ENCODE measurements at places on chromosomes 5 and 9.

DNA sequence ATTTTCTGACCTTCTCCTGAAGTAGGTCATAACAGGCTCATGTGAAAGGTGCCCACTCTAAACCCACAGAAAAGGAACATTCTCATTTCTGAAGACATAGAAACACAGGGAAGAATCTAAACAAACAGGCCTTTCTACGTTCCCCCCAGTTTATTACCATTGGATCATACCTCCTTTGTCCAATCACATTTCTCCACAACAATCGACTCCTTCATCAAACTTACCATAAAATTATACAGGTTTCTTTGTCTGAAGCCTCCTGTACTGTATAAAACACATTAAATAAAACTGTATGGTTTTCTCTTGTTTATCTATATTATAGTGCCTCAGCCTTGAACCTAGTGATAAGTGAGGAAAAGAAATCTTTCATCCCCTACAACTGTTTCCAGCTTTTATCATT lies 340.7 kb downstream of the ENC1 start:
- DNase-seq = no peak

DNA sequence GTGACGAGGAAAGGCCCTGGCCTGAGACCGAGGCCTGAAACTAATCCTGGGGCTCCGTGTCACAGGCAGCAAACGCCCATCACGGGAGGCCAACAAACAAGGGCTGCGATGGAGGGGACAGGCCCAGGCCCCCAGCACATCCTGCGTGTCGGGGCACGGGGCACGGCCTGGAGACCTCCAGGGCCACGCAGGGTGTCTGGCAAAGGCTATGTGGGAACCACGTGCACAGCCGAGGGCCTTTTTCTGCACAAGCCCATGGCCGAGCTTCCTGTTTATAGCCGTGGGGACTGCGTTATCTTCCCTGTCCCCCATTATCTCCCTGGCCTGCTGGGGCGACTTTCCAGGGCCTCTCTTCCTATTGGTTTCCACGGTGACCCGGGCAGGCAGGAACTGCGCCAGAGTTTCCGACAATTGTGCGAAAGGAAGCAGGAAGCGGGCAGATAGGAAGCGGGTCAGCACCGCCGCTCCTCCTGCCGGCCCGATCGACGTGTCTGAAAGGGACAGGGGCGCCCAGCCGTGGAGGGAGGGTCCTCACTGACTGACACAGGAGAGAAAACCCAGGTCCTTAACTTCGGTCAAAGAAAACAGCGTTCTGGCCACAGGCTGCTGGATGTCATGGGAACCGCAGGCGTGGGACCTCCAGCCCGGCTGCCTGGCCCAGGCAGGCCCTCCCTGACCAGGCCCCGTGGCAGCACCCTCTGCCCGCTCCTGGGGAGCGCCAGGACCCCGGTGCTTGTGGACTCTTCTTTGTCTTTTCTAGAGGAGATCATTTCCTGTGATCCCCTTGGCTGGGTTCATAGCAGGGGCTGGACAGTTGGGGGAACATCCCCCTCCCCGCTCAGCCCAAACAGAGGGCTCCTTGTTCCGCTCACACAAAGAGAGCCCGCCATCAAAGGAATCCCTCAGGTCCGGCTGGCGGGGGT lies 29.1 kb upstream of the SEC16A start:
- no peak for DNase-seq

GRCh38 chr9:78298046-78298765 lies 1.3 kb downstream of the PSAT1 start:
- DNase-seq = no peak

- no peak for DNase-seq
Measured at GRCh38 chr5:120655828-120656435, 191.8 kb downstream of the PRR16 start.

GRCh38 chr5:109936996-109937395 lies 247.3 kb downstream of the MAN2A1 start:
- no peak for DNase-seq

GRCh38 chr5:102595332-102595731 lies 96.5 kb upstream of the SLCO6A1 start:
- no peak for DNase-seq

DNA sequence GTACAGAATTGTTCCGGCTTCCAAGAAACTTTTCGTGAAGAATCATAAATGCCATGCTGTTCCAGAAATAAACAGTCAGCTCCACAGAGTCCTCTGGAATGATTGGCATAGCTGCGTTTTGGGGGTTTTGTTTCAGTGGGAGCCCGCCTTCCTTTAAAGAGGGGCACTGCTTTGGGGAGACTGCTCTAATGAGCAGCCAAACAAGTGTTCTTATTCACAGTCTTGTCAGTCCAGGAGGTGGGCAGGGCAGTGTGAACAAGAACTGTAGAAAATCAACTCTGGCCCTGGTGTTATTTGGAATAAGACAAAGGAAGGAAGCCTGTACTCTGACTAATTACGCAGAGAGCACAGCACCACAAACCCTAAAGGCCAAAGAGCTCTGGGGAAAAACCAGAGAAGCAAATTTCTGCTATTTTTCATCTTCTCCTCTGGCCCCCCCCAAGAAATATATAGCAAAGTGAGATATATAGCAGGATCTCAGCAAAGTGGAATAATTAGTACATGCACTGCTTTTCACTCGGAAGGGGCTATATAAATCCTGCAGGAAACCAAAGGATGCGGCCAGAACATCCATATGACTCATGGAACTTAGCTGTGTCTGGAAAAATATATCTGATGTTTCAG lies 92.9 kb downstream of the GLDC start:
- DNase-seq = no peak

- no peak for DNase-seq
Measured at GRCh38 chr9:136675477-136676296, 11.6 kb downstream of the AGPAT2 start.

DNA sequence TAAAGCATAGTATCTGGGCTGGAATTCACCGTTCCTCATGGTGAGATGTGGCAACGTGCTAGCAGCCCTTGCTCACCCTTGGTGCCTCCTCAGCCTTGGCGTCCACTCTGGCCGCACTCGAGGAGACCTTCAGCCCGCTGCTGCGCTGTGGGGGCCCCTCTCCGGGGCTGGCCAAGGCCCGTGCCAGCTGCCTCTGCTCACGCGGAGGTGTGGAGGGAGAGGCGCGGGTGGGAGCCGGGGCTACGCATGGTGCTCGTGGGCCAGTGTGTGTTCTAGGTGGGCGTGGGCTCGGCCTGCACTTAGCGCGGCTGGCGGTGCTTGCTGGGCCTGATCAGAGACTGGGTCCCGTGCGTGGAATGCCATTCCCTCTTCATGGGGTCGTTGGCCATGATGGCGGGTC lies 424.2 kb downstream of the KCTD16 start:
- DNase-seq = no peak

DNA sequence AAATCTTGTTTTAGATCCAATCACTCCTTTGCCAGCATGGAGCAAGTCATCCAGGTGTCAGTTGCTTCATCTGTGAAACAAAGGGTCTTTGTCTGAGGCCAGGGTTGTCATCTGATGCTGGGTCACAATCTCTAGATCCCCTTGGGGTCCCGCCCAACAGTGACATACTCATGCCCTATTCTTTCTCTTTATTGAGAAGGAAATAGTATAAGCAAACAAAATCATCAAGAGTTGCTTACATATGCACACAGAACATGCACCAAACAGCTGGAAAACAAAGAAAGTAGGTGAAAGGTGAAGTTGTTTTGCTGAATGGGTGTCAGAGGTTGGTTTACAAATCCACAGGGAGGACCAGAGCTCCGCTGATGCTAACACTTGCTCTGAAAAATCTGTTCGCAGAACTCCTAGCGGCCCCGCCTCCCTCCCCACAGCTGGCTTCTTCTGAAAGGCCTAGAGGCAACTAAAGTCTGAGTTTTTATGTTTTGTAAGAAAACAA lies 106.1 kb upstream of the SLC44A1 start:
- no peak for DNase-seq

DNA sequence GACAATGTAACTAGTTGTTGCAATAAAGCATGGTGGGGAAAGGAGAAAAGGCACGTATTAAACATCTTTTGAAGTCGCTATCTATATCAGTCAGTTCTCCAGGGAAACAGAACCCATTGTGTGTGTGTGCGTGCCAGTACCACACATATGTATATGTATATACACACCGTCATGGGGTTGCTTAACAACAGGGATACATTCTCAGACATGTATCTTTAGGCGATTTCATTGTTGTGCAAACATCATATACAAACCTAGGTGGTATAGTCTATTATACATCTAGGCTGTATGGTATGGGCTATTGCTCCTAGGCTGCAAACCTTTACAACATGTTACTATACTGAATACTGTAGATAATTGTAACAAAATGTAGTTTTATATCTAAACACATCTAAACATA lies 2.3 kb downstream of the CDKN2B-AS1 start:
- no peak for DNase-seq

DNA sequence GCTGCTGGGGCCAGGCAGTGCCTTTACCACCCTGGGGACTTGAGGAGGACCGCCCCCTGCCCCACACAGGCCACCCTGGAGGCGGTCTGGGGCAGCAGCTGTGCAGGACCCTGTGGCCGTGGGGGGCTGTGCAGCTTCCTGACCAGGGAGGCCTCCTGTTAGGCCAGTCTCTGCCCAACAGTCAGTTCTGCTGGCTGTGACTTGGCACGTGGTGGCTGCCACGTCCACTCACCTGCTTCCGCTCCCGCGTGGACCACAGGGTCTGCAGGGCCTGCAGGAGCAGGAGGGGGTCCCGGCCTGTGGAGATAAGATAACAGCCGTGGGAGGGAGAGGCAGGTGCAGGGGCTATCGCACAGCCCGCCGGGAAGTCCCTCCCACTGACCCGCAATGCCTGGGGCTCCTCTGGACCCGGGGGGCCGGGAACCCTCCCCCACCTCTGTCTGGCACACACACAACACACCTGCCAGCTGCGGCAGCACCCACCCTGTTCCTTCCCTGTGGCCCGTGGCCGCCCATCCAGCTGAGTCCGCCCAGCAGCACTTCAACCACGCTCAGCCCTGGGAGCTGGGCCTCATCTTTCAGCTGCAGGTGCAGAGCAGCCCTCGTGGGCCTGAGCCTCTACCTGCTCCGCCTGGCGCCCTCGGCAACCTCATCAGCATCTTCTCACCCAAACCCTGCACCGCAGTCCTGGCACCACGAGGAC lies 39.7 kb downstream of the EXD3 start:
- no peak for DNase-seq

DNA sequence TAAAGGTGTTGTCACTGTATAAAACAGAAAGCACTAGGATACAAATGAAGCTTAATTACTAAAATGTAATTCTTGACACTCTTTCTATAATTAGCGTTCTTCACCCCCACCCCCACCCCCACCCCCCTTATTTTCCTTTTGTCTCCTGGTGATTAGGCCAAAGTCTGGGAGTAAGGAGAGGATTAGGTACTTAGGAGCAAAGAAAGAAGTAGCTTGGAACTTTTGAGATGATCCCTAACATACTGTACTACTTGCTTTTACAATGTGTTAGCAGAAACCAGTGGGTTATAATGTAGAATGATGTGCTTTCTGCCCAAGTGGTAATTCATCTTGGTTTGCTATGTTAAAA lies 43.8 kb downstream of the NDFIP1 start:
- no peak for DNase-seq

DNA sequence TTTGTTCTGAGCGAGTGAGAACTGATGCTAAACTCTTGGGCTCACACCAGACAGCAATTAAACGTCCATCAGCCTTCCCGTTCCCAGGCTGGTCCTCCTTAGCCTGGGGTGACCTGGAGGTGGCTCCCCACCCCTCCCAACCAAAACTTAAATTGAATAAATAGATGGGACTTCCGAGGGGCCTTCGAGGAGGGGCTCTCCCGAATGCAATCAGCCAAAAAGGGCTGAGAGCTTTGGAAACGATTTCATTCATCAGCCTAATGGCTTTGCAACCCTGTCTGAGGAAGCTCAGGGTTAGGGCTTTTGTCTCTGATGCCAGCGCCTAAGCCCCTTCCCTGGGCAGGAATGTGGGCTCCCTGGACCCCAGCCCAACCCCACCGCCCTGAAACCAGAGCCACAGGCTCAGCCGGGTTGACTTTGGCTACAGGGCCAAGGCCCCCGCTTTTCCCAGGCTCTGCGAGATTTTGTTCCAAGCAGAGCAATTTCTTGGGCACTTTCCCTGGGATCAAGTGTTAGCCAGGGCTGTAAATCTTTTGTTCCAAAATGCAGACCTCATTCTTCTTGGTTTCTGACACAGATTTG lies 29.2 kb downstream of the LHX3 start:
- no peak for DNase-seq

DNA sequence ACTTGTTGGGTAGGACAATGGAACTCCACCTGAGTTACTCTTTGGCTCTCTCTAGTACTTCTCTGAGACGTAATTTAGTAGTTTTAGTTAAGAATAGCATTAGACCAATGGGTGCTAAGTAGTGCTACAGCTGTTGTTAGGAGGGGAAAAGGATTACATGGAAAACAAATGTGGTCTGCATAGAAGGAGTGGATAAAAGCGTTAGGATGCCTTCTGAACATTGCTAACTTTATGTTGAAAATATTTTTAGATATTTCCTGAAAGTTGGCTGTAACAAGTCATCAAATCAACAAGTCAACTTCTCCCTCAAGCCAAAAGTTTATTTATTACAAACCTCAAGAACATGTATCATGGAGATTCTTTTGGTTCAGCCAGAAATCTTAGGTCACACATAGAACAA lies 409.5 kb upstream of the MEF2C start:
- no peak for DNase-seq

DNA sequence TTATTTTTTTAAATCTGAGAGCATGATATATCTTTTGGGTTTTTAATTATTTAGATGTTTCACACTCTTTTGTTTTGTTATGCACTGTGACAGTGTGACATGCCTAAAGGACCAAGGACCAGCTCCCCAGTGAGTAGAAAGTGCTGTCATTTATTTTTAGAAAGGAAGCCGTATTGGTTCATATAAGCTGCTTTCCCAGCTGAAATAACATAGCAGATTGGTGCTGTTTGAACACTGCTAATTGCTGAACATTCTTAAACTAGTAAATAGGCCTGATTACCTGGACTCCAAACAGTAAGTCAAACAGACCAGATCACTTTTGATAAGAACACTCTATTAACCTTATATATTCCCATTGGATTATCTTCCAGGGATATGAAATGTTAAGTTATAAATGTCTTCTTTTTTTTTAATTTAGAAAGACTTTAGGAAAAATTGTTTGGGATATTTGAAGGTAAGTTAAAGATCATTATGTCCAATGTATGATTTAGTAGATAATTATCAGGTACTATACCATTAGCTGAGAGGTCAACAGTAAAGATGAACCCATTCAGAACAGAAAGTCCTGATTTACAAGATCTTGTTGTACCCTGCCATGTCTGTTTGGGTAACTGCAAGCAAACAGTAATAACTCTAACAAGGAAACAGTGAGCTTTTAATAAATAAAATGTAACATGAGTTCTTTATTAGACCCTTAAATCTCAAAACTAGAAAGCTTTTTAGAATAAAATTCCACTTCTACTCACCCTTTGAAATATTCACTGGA lies 27.8 kb upstream of the ELL2 start:
- no peak for DNase-seq

DNA sequence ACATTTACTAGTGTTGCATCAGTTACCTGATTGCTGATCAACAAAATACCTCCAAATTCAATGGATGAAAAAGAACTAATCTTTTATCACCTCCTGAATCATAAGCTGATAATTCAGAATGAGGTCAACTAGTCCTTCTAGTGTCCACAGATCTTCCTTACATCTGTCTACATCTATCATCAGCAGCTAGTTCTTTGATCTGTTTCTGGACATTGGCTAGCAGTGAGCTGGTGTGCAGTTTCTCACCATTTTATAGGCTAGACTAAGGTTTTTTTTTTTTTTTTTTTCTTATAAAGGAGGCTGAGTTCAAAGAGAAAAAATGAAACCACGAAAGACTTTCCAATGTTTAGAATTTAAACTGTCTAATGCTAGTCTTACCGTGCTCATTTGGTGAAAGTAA lies 534.3 kb upstream of the ST8SIA4 start:
- no peak for DNase-seq

GRCh38 chr5:155649666-155650065 lies 636.1 kb downstream of the KIF4B start:
- DNase-seq = no peak

GRCh38 chr9:131423171-131423581 lies 29.3 kb downstream of the PRRC2B start:
- DNase-seq = no peak
